ENCODE measurements at places on chromosomes 5 and 9.

GRCh38 chr5:117205894-117206293, 631.3 kb upstream of the SEMA6A start:
- no peak for DNase-seq

GRCh38 chr5:32030222-32030621, 143.9 kb downstream of the GOLPH3 start:
- no peak for DNase-seq

GRCh38 chr5:111129938-111130337, 37.8 kb downstream of the WDR36 start:
- no peak for DNase-seq

DNA sequence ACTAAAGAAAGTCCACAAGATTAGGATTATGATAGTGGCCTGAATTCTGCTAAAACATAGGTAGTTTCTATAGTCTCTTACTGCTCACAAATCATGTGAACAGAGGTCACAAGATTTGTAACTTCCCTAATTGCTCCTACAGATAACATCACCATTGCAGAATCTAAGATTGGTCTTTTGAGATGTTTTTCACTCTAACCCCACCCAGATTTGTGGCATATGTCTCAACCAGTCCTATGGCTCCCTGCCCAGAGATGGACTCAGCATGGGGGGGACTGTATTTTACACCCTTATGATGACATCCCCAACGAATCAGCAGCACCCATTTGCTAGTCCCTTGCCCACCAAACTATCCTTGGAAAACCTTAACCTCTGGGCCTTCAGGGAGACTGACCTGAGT, 1046.2 kb downstream of the CDH12 start:
- no peak for DNase-seq

DNA sequence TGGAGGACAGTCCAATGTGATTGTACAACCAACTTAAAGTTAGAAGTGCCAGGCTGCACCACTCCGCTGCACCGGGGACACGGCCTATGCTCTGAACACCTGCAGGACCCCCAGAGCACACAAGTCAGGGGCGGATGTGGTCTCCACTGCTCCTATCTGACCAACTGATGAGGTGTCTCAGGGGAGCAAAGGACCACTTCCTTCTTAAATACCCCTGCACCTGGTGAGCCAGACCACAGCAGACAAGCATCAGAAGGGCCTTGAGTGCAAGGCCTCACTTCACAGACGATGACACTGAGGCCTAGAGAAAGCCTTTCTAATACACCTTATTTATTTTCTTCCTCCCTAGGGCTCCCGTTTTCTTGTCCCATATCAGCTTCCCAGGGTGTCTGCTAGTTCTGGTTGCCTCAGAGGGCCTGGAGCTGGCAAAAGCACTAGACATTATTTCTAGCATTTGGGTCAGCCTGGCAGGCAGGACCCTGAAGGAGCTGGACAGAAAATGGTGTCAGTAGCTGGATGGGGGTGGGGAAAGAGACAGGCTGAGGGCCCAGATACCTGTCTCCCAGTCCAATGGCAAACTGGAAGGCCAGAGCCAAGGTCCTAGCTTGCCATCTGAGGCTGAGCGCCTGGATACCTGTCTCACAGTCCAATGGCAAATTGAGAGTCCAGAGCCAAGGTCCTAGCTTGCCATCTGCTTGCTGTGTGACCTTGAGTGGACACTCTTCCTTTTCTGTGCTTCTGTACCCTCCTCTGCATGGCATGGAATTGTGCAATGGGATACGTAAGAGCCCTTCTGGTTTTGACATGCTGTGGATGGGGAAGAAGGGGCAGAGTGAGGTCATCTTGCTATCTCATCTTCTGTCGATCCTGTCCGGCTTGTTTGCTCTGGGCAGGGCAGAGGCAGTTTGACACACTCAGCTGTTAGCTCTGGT, 9.0 kb downstream of the CCDC69 start:
- peak; percentile 60 for DNase-seq

DNA sequence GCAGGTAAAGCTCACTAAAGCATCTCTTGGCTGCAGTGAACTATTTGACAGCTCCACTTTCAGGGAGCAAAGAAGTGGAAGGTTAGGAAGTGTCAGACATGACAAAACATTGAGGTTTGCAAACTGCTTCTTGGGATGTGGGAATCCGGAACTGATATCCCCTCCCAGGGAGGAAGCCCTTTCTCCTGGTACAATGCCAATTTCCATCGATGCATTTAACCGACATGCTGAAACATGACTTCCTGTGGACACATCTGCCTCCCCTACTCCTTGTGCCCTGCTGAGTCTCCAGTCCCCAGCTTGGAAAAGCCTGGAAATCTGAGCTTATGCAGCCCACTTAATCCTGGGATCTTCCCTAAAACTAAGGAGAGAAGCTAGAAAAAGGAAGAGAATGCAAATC, 323.1 kb upstream of the DAP start:
- no peak for DNase-seq

DNA sequence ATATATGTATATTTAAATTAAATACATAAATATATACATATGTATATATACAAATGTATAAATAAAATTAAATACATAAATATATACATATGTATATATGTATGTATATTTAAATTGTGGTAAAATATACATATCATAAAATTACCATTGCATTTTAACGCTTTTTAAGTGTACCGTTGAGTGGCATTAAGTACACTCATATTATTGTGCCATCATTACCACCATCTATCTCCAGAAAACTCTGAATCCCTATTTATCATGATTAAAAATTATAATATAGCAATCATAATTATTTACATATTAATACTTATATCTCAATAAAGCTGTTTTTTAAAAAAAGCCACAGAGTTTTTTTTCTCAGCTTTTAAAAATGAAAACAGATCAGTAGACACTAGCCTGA, 27.1 kb upstream of the VCAN start:
- DNase-seq: no peak

DNA sequence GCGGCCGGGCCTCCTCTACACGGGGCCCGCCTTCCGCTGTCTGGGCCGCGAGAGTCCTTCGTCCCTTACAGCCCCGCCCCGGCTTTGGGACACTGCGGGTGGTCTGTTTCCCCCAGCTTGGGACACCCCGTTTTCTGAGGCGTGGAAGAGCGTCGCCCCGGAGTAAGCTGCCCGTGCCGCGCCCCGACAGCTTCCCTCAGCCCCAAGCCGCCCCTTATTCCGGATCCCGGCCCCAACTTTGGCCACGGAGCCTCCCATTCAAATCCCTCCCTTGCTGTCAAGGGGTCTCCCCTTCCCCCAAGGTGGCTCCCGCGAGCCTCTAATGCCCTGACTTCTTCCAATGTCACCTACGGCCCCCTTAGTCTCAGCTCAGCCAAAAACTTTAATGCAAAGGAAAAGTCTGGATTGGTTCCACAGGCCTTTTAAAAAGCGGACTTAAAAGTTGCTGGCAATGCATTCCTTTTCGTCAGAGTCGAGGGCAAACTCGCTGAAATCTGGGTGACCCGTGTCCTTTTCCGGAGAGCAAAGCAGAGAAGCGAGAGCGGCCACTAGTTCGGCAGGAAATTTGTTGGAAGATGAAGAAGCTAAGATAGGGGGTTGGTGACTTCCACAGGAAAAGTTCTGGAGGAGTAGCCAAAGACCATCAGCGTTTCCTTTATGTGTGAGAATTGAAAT, 19.8 kb downstream of the EXOSC2 start:
- peak; percentile 13 for DNase-seq
